ENCODE measurements at places on chromosomes 1 and 21.

DNA sequence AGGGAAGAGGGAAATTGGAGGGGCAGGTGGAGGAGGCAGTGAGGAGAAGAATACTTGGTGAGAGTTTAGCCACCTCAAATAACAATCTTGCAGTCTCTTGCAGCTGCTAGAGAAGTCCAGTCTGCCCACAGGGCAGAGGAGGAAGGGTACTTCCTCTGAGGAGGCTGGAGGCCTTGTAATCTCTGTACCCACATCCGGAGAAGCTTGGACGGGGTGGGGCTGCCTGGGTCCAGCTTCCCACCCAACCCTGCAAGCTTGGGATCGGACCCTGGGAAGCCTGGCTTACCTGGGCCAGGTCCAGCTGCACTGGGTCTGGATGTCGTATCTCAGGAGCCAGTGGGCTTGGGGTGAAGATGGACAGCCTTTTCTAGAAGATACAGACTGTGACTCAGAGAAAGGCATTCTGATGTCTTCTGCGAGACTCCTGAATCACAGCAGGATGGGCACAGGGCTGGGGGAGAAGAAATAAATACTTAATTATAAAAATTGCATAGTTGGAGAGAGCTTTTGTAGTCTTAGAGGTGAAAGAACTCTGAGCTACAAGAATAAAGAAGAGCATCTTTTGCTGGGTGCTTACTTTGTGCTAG, 111.8 kb upstream of the JUN start:
- DNase-seq, result no peak

- DNase-seq, result no peak
These were observed 77.1 kb downstream of the PIK3CD start for GRCh38 chr1:9728451-9729295.

DNA sequence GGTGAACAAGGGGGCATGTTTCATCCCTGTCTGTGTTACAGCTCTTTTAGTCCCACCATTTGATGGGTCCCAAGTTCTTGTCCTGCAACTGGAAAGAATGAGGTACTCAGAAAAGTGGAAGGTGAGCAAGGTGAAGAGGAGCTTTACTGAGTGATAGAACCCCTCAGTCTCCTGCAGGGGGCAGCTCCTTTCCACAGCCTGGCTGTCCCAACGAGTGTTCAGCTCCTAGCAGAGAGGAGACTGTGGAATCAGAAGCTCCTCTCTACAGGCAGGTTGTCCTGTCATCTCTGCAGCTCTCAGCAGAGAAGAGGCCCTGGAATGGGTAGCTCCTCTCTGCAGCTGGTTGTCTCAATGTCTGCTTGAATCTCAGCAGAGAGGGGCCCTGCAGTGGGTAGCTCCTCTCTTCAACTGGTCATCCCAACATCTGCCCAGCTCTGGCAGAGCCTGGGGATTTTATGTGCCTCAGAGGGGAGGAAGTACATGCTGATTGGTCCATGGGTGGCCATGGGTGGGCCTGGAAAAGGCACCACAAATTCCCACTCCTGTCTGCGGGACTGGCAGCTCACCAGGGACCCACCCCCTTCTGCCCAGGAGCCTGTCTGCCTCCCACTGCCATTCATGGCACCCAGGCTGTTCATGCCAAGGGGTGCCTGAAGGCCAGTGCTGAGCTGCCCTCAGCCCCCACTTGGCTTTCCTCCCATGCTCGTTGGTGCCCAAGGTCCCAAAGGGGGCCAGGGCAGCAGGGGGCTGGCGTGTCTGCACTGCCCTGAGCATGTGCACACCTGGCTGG, 25.7 kb downstream of the LDLRAD1 start:
- no peak for DNase-seq

- DNase-seq, result no peak
These were observed 29.4 kb downstream of the HMGB4 start for GRCh38 chr1:33893147-33893830.

- DNase-seq, result no peak
These were observed 22.7 kb downstream of the UTP25 start for GRCh38 chr1:209850342-209850979.

- DNase-seq, result no peak
These were observed 19.2 kb downstream of the CYYR1 start for GRCh38 chr21:26553898-26554297.

DNA sequence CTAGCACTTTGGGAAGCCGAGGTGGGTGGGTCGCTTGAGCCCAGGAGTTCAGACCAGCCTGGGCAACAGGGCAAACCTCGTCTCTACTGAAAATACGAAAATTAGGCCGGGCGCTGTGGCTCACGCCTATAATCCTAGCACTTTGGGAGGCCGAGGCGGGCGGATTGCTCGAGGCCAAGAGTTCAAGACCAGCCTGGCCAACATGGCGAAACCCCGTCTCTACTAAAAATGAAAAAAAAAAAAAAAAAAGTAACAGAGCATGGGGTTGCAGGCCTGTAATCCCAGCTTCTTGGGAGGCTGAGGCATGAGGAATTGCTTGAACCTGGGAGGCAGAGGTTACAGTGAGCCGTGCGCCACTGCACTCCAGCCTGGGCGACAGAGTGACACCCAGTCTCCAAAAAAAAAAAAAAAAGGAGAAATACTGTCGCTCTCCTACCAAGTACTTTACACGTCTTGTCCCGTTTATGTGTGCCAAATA, 724 bp upstream of the NEK2 start:
- DNase-seq, result no peak

DNA sequence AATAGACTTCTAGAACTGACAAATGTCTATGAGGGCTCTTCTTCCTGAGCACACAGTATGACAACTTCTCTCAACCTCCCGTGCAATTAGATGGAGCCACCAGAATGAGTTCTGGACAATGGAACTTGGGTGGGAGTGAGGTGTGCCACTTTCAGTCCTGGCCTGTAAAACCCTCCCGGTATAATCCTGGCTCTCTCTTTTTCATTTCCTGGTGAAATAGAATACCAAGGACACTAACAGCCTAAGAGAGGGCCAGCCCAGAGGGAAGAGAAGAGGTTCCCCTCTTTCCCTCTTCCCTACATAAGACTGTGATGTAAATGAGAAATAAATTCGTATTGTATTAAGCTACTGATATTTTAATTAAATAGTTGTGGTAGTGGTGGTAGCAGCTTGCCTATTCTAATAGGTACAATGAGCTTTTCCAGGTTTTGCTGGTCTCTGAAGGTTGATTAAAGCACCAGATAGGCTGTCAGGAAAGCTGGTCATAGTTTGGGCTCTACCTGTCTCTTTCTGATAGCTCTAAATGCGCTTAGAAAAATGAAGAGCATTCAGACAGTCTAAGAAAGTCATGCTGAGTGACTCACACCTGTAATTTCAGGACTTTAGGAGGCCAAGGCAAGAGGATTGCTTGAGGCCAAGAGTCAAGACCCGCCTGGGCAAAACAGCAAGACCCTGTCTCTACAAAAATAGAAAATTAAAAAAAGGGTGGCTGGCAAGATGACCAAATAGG, 108.6 kb upstream of the ZNF644 start:
- DNase-seq, result no peak

DNA sequence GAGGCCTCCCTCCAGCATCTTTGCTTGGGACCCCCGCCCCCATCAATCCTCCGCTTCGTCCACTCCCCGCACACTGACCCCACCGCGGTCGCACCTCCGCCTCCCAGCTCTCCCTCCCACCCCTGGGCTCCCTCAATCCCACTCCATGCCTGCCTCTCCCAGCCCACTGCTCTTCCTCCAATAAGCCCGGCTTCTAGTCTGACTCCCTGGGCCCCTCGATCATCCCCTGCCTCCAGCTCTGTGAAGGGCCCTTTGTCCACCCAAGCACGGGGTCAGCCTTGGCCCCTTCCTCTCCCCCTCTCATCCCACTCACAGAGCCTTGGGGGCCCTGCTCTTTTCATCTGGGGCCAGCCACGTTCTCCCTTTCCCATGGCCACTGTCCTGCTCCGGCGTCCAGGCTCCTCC, 1.5 kb upstream of the TMEM200B start:
- DNase-seq, result no peak
